Amniotic stem cell (primary cell): ENCODE measurements at places on chromosomes 13 and 19.

DNA sequence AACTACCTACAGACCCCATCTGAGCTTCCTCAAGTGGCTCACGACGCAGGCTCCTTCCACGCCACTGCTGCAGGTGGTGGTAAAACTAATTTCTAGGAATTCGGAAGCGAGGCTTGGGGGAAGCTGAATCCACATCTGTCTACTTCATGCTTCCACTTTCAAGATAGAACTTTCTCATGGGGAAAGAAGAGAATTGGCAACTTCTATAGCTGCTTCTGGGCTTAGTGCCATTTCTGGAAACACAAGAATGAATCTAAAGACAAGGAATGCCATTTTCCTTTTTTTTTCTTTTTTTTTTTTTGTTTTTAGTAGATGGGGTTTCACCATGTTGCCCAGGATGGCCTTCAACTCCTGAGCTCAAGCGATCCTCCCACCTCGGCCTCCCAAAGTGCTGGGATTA lies 2.8 kb upstream of the NLRP12 start:
- no peak for DNase-seq

DNA sequence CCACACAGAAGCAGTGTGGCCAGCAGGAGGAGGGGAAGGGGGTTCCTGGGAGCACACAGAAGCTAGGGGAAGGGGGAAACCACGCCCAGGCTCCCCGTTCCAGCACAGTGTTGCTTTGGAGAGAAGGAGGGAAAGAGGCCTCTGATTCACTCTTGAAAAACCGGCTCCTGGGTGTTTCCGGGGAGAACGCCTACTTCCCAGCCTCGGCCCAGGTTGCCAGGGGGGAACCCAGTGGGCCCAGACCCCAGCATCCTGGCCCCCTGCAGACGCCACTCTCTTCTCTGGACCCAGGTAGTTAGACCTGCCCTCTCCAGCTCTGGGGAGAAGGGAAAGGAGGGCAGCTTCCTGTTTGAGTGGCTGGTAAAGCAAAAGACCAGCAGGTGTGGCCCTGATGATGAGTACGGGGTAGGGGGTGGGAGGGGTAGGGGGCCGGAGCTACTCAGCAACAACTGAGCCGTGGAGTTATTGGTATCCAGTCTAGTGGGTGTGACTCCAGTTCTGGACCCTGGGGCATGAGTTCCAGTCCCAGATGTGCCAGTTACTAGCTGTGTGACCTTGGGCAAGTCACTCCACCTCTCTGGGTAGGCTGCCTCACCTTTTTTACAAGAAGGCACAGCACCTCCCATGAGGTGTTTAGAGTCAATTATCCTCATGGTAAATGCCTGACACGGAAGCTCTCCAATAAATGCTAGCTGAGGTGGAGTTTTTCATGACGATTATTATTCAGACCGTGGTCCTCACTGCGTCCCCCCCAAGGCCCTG lies 836 bp downstream of the GIPC1 start:
- DNase-seq, result no peak

DNA sequence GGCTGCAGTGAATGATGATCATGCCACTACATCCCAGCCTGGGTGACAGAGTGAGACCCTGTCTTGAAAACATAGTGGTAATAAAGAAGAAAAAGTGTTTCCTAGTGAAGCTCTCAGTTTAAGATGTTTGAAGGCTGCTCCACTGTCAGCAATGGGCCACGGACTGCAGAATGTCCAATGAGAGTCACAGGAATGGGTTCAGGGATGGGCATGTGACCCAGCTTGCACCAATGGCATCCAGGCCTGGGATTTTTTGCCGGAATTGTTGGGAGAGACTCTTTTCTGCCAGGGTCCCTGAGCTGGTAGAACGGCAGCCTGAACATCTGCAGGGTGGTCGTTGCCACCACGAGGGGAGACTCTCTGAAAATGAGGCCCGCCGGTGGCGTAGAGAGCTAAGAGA lies 6.3 kb downstream of the SHISA7 start:
- DNase-seq, result no peak

DNA sequence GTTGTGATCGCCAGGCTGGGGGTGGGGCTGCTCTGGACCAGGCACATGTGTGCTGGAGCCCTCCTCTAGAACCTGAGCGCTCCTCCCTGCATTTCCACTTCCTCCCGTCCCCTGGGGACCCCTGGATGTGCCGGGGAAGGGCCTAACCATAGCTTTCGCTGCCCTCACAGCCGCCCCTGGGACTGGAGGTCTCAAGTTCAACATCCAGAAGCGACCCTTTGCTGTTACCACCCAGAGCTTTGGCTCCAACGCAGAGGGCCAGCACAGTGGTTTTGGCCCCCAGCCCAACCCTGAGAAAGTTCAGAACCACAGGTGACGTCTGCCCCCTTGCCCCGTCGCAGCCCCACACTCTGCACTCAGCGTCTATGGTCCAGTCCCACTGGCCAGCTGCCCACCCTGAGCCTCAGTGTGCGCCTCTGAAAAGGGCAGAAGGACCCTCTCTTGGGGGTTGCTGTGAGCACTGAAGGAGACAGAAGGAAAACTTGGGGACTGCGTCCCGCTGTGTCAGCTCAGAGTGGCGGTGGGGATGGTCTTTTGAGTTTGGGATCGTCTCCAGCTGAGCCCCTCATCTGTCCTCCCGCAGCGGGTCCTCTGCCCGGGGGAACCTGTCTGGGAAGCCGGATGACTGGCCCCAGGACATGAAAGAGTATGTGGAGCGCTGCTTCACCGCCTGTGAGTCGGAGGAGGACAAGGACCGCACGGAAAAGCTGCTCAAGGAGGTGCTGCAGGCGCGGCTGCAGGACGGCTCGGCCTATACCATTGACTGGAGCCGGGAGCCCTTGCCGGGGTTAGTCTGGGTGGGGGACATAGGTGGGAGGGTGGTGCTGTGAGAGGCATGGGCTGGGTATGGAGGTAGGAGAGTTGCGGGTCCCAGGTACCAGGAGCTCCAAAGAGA lies 6.0 kb downstream of the LENG8 start:
- DNase-seq, result no peak

DNA sequence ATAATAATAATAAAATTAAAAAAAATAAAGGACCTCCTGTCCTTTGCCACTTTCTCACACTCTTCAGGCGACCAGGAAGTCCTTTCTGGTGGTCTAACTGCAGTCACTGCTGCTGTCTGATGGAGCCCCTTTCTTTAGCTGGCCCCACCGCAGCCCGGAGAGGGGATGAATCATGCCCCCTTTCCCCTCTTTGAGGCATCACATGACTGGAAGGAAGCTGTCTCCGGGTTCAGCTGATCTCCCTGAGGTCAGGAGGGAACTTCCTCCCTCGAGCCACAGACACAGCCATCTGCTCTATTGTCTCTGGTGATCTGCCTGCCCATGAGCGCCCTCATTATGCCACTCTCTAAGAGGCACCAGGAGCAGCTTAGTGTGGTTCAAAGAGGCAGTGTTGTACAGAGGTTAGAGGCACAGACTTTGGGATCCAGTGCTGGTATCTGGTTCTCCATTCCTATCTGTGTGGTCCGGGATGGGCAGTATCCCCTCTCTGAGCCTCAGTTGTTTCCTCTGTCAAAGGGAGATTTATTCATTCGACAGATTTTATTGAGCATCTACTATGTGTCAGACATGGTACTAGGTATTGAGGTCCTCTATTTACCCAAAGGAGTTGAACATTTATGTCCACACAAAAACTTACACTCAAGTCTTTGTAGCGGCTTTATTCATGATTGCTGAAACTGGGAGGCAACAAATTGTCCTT lies 30.0 kb downstream of the VAV1 start:
- no peak for DNase-seq

GRCh38 chr19:39138221-39139211 lies 12.9 kb downstream of the PAK4 start:
- DNase-seq, result no peak

GRCh38 chr19:4557971-4558941 lies 1.2 kb downstream of the SEMA6B start:
- no peak for DNase-seq

- DNase-seq, result no peak
Observed at GRCh38 chr19:39212375-39212742, 8.3 kb upstream of the SYCN start.

- peak; percentile 55 for DNase-seq
Observed at GRCh38 chr13:59458908-59459579, 704.7 kb downstream of the DIAPH3 start.

- no peak for DNase-seq
Observed at GRCh38 chr19:49331616-49332055, 3.6 kb upstream of the CD37 start.

- DNase-seq, result no peak
Observed at GRCh38 chr13:78238911-78239310, 320.3 kb upstream of the EDNRB start.

DNA sequence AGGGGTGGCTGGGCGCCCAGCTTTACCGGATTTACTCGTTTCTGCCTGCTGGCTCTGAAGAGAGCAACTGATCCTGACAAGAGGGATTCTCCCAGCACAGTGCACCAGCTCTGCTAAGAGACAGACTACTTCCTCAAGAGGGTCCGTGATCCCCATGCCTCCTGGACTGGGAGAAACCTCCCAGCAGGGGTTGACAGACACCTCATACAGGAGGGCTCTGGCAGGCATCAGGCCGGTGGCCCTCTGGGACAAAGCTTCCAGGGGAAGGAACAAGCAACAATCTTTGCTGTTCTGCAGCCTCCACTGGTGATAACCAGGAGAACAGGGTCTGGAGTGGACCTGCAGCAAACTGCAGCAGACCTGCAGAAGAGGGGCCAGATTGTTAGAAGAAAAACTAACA lies 1192.5 kb upstream of the PRR20A start:
- no peak for DNase-seq

GRCh38 chr13:112725346-112726015 lies 35.6 kb downstream of the ATP11A start:
- no peak for DNase-seq

DNA sequence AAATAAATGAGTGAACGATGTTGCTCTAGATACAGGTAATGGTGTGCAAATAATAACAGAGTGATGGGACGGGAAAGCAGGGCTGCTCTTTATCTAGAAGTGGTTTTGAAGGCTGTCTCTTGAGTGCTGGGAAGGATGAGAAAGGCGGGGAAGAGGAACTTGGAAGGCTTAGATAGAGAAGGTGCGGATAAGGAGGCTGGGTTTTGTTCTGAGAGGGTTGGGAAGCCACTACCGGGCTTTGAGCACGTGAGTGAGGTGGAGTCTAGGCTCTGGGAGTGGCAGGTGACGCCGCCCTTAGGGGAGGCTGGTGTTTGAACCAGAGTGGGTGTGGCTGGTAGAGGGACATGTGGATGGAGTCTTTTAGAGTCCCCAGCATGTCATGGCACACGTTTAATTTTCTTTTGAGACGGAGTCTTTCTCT lies 811 bp downstream of the ARMC6 start:
- DNase-seq, result peak; percentile 15

- no peak for DNase-seq
Observed at GRCh38 chr13:75216038-75216437, 265.9 kb downstream of the TBC1D4 start.

GRCh38 chr13:107650081-107650701 lies 565.1 kb downstream of the LIG4 start:
- DNase-seq, result peak; percentile 35

DNA sequence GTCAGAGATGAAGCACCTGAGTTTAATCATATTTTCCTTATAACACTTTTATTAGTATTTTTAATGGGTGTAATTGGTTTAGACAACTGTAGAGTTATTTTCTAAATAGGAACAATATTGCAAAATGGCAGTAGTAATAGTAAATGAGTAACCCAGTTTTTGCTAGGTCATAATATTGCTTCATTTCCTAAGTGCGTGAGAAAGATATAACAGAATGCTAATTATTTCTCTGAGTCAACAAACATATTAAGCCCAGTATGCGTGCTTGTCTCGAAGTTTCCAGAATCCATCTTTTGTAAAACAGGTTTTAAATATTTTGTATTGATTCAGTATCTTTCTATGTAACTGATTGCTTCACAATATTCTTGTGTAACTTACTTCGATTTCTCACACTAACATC lies 315.3 kb downstream of the MYO16 start:
- no peak for DNase-seq

DNA sequence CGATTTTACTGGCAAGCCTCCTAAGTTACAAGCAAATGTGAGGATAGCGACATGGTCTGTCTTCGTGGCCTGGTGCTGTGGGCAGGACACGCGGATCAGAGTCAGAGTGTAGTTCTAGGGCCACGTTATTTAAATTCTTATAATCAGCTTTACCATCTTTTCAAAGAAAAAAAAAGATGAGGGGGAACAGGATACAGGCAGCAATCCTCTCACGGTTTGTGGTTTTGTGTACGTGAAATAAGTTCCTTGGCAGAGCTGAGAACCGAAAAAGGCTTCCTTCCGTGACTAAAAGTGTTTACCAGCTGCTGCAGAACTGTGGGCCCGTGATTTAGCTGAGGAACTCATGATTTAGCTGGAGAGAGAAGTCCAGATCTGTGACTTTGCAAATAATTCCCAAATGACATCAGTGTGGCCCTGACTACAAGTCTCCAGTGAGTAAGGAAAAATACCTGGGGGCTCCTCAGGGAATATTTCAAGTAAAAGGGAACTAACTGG lies 27.2 kb downstream of the RCBTB2 start:
- DNase-seq, result peak; percentile 79

DNA sequence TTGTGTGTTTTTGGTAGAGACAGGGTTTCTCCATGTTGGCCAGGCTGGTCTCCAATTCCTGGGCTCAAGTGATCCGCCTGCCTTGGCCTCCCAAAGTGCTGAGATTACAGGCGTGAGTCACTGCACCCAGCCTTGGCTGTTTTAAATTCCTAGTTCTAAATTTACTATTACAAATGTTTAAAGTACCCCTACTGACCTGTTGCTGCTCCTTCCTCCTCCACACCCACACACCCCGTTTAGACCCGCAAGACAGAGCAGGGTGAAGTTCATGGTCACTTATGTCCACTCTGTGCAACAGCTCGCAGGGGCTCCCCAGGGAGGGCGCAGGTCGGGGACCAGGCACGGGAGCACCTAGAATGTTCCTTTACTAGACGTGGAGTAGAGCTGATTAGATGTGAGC lies 28.7 kb downstream of the TMEM161A start:
- no peak for DNase-seq

DNA sequence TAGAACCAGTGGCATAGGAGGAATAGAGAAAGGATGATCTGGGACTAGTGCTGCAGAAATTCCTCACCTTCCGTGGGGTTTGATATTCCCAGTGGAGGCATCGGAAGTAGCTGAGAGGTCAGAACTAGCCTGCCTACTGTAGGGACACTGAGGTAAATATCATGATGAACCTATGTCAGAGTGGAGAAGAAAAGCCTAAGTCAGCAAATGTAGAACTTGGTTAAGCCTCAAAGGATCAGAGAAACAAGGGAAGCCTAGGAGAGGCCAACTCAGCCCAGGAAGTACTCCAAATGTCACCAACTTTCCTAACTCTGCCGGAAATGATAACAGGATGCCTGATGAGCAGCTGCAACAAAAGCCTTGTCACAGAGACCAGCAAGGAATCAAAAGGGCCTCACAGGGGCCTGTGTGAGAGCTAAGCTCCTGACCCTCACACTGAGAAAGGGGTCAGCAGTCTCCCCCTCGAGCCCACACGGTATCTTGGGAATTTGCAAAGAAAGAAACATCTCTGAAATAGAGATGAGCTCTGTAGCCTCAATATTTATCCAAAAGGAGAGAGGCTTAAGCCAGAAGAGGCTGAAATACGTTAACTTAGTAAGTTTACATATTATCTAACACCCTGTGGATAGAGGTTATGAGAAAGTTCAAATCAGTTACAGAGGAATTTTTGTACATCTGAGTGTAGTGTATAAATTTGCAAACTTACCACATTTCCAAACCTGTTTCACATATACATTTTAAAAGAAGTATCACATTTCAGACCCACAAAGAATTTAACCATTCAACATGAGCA lies 1064.3 kb downstream of the DIAPH3 start:
- no peak for DNase-seq
